ENCODE measurements at places on chromosomes 13 and 19.

- peak; percentile 6 for DNase-seq
These were observed 1.4 kb downstream of the HNRNPUL1 start for GRCh38 chr19:41265395-41266153.

DNA sequence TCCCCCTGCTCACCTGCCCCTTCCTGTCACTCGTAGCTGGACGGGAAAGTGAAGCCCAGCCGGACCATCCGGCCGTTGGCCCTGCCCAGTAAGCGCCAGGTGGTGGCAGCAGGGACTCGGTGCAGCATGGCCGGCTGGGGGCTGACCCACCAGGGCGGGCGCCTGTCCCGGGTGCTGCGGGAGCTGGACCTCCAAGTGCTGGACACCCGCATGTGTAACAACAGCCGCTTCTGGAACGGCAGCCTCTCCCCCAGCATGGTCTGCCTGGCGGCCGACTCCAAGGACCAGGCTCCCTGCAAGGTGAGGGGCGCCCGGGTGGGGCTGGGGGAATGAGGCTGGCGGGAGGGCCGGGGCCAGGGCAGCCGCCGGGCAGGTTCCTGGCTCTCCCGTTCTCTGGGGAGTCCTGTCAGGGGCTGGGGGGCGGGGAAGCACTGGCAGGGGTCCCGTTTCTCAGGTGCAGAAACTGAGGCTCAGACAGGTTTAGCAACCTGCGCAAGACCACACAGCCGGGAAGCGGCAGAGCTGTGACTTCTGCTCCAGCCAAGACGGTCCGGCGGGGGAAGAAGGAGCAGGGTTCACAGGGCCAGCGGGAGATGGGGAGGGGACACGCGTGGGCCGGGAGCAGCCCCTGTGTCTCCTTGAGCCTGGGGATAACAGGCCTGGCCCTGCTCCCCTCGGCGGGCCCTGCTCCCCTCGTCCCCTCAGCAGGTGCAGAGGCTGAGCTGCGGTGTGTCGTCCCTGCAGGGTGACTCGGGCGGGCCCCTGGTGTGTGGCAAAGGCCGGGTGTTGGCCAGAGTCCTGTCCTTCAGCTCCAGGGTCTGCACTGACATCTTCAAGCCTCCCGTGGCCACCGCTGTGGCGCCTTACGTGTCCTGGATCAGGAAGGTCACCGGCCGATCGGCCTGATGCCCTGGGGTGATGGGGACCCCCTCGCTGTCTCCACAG, 5.3 kb downstream of the GZMM start:
- no peak for DNase-seq

GRCh38 chr13:32726374-32727037, 140.3 kb downstream of the PDS5B start:
- peak; percentile 43 for DNase-seq

DNA sequence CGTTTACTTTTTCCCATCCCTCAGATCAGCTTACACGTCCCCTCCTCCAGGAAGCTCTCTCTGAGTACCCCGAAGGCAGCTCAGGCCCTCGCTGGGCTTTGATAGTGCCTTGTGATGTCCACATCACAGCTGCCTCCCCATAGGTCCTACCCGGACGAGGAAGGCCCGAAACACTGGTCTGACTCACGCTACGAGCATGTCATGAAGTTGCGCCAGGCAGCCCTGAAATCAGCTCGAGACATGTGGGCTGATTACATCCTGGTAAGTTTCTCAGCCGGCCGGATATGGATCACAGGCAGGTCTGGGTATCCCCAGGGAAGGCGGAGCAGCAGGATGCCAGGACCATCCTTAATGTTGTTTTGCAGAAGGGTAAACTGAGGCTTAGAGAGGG, 4.8 kb downstream of the COLGALT1 start:
- peak; percentile 99 for DNase-seq

DNA sequence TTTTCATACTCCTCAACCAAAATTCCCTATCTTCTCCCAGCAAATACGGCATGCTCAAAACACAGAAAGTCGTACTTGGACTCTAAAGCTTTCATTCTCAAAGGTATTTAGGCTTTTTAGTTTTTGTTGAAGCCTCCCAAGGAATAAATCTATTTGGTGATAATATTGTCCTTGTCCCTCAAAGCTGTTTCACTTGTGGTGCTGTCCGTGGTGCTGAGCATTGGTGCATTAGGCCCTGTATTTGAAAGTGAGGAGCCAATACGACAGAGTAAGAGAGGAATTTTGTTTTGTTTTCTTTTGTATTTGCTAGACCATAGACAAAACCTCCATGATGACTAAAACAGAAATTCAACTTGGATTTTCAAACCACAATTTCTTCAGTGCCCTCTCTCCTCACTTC, 3.2 kb upstream of the LGALS13 start:
- DNase-seq = peak; percentile 18

GRCh38 chr13:22934744-22935523, 245.8 kb upstream of the SGCG start:
- DNase-seq = no peak

- DNase-seq = no peak
These were observed 13.1 kb downstream of the MED26 start for GRCh38 chr19:16614941-16615340.

GRCh38 chr13:68214691-68215415, 984.7 kb upstream of the PCDH9 start:
- DNase-seq = no peak

GRCh38 chr19:44905437-44906160, at the start of gene APOE:
APOE (plus strand) TSS chr19:44905796; CDS start chr19:44906625, 829 bp downstream.
- no peak for DNase-seq

- DNase-seq = peak; percentile 88
These were observed 5.0 kb upstream of the JUNB start for GRCh38 chr19:12786141-12786870.

- no peak for DNase-seq
These were observed 4.6 kb upstream of the ITGBL1 start for GRCh38 chr13:101447852-101448251.

- no peak for DNase-seq
These were observed 599.5 kb upstream of the PCDH9 start for GRCh38 chr13:67829641-67830040.

DNA sequence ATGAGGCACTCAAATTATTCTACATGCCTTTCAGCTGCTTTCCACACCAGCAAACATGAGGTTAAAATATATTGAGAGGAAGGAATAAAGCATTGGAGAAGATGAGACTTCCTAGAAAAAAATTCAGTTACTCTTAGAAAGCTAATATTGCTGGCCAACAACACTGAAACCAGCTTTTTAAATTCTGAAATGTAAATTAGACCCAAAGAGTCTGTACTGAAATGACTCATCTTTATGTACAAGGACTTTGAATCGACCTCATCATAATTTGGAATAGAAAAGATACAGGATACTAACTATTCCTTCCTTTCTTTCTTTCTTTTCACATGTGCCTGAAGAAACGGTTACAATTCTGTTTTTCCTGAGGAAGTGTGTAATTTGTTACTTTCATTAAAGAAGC, 6.5 kb upstream of the HSPH1 start:
- no peak for DNase-seq

DNA sequence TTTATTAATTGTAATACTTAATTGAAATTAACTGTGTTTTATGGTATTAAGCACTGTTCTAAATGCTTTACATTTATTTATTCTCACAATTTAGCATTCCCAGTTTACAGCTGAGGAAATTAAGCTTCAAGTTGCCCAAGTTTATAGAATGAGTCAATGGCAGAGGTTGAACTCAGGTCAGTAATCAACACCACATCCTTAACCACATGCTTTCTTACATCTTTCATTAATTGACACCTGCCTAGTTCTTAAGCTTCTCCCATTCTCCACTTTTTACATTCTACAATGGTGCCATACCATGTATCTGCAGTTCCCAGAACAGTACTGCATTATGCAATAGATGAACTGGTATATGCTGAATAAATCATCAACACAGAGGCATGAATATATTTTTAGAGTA, 11.7 kb upstream of the RBM26 start:
- DNase-seq = no peak

DNA sequence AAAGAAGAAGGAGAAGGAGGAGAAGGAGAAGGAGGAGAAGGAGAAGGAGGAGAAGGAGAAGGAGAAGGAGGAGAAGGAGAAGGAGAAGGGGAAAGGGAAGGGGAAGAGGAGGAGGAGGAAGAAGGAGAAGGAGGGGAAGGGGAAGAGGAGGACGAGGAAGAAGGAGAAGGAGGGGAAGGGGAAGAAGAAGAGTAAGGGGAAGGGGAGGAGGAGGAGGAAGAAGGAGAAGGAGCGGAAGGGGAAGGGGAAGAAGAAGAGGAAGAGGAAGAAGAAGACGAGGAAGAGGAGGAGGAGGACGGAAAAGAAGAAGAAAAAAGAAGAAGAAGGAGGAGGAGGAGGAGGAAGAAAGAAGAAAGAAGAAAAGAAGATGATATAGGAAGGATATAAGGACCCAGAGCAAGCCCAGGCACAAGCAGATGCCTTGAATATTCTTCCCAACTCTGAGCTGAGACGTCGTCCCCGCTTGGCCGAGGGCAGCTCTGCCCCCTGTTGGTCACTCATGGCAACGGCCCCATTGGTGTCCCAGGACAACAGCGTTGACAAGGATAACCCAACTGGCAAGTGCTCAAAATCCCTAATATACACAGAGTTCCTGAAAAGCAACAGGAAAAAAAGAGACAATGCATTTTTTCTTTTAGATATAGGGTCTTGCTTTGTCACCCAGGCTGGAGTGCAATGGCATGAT, 30.6 kb upstream of the IGSF23 start:
- DNase-seq = no peak
